ENCODE measurements at places on chromosomes 13 and 19. TPM values are rescaled to one million over a fixed set of nuclear protein-coding genes. Genes with fewer than 3 reads are reported as not detected.
A peak's percentile ranks its signal among the peaks of the same experiment; 100 is the strongest.

GRCh38 chr19:6503407-6504201 is 1.5 kb upstream of the TUBB4A start:
- DNase-seq: no peak

DNA sequence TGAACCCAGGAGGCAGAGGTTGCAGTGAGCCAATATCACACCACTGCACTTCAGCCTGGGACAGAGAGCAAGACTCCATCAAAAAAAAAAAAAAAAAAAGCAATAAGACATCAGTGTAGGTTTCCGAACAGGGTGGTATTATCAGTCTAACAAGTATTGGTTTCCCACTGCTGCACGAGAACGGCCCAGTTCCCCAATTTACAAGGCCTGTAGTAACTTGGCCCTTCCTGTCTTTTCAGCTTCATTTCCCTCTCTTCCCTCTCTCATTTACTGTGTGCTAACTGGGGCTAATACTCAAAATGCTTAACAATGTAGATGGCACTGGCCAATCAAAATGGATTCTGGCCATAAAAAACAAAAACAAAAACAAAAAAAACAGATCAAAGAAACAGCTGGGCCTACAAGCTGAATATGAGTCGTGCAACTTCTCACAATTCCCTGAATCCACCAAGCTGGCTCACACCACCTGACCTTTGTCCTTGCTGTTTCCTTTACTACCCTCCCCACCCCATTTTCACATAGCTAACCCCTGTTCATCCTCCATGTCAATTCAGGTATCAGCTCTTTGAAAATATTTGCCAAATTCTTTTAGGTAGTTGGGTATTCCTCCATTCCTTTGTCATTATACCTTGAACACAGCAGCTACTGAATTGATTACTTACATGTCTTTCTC is 2.4 kb downstream of the TEX101 start:
- no peak for DNase-seq

Gene TMEM38A
- 2.3 TPM for total RNA-seq

Gene ADGRE2
- total RNA-seq: 0.55 TPM

Gene IGFL3
- not detected for total RNA-seq

Gene RRAS
- 124 TPM for total RNA-seq

- no peak for DNase-seq
Observed at GRCh38 chr13:93848247-93848646, 621.6 kb downstream of the GPC6 start.

Gene HCN2
- total RNA-seq: 0.55 TPM

Gene CD70
- total RNA-seq: not detected

Gene ERICH4
- total RNA-seq: not detected

- DNase-seq: peak; percentile 75
Observed at GRCh38 chr13:25114220-25114619, 18.3 kb downstream of the PABPC3 start.

DNA sequence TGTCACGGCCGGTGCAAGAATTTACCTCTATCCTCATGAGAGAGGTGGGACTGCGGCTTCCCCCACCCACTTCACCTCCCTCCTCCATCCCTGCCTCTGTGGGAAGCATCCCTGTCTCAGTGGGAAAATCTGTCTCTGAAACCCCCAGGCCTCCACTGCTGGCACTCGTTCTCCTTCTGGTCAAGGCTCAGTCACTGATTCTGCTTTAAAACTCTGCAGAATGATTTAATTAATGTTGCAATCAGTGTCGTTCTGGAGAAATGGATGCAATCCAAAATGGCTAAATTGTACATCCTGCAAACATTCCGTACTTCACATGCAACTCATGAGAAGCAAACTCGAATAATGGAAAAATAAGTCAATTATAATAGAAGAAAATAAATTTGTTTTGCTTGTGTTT is 5.6 kb downstream of the RASL11A start:
- DNase-seq: no peak

- DNase-seq: no peak
Observed at GRCh38 chr13:54637366-54637765, 1608.8 kb downstream of the OLFM4 start.

Gene AMH
- 1.9 TPM for total RNA-seq

Gene NECTIN2
- 16.3 TPM for total RNA-seq

Data from sigmoid colon (tissue), 7 donors.